GM23338 (cell line): ENCODE measurements at places on chromosomes 1 and 21. TPM values are rescaled to one million over a fixed set of nuclear protein-coding genes. Genes with fewer than 3 reads are reported as not detected.

- H3K4me1 ChIP-seq: peaks cover 10% of the 10 kb centered on the region; the same call in 1 of the 2 replicates
- DNase-seq: peak; percentile 51
- no peak overlapping the region for H3K27ac ChIP-seq
- H3K4me3 ChIP-seq: no peak overlapping the region
Observed at GRCh38 chr1:25640646-25641328, 24.2 kb downstream of the MAN1C1 start.

Gene MAP3K21
- 37.2 and 40.1 TPM in 2 replicates for total RNA-seq

Gene ST6GALNAC3
- total RNA-seq: 11.6 and 14.2 TPM in 2 replicates

DNA sequence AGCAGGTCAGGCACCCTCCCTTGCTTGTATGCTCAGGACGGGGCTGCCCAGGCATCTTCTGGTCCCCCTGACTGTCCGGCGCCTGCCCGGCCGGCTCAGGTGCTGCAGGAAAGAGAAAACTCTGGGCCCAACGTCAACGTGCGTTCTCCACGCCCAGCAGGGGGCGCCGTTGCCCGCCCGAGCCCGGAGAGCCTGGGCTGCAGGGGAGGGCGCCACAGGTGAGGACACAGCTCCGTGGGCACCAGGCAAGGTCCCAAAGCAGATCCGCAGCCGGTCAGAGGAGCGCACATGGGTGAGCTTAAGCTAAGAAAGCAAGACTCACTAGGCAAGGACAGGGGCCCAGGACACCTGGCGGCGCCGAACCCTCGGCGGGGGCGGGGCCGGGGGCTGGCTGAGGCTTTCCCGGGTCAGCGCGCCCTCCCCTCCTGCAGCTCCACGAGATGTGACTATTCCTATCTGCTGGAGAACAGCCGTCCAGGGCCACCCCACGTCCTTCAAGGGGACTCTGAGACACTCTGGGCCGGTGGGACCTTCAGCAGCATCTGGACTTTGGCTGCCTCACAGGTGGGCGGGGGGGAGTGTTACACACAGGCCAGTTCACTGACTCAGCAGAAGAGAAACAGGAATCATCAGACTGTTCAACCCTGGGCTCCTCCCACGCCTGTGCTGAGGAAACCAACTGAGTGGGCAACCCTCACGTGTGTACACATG is 29.3 kb downstream of the KRTAP10-1 start:
- H3K27ac ChIP-seq: no peak overlapping the region
- peak; percentile 86 for DNase-seq
- no peaks in the 10 kb centered on the region for H3K4me1 ChIP-seq
- peak overlapping the region; percentile 45 for H3K4me3 ChIP-seq
- H3K27me3 ChIP-seq: no peaks in the 10 kb centered on the region

GRCh38 chr1:234486858-234487840 is 8.2 kb upstream of the TARBP1 start:
- DNase-seq: no peak
- H3K27ac ChIP-seq: no peak overlapping the region
- H3K4me1 ChIP-seq: peaks cover 11% of the 10 kb centered on the region; the same call in 1 of the 2 replicates
- peaks cover 32% of the 10 kb centered on the region for H3K27me3 ChIP-seq
- no peaks in the 10 kb centered on the region for H3K36me3 ChIP-seq
- H3K4me3 ChIP-seq: no peak overlapping the region

Gene LCE1E
- total RNA-seq: not detected in 2 replicates

DNA sequence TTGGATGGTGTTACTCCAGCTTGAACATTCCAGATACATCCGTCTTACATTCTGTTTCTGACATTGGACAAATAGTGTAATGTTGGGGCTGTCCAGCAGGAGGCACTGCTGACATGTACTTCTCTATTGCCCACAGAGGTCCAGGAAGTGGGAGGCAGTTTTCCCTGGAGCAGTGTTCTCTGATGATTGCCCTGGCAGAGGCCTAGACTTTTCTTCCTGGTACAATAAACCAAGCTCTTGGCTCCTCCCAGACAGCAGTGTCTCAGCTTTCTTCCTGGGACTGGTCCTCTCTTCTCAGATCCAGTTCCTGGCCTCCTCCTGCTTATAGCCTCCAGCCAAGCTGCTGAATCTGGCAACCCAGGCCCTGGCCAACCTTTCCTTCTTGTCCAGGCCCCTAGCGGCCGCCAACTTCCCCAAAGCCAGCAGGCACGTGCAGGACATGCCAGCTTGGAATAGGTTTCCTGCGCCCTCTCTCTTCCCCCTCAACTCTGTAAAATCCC is 14.9 kb upstream of the IFNLR1 start:
- peak; percentile 89 for DNase-seq
- no peaks in the 10 kb centered on the region for H3K4me1 ChIP-seq
- no peaks in the 10 kb centered on the region for H3K36me3 ChIP-seq
- H3K4me3 ChIP-seq: no peak overlapping the region

DNA sequence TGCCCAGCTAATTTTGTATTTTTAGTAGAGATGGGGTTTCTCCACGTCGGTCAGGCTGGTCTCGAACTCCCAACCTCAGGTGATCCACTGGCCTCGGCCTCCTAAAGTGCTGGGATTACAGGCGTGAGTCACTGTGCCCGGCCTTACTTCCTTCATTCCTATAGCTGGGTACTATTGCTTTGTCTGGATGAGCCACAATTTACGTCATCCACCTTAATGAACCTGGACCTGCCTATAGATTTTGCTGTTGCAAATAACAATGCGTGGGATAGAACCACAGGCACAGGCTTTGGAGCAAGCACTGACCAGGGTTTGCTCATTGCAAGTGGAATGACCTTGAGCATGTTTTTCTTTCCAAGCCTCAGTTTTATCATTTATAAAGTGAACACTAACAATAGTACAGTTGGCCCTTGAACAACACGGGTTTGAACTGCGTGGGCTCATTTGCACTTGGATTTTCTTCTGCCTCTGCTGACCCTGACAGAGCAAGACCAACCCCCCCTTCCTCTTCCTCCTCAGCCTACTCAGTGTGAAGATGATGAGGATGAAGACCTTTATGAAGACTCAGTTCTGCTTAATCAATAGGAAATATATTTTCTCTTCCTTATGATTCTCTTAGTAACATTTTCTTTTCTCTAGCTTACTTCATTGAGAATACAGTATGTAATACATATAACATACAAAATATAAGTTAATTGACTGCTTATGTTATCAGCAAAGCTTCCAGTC is 33.3 kb upstream of the BECN2 start:
- DNase-seq: no peak
- no peaks in the 10 kb centered on the region for H3K36me3 ChIP-seq
- H3K27me3 ChIP-seq: no peaks in the 10 kb centered on the region
